ENCODE measurements at places on chromosomes 6 and 20.

- no peak for DNase-seq
These were observed 8.5 kb upstream of the SIRT5 start for GRCh38 chr6:13565921-13566320.

- DNase-seq: no peak
These were observed 16.4 kb downstream of the PRSS16 start for GRCh38 chr6:27263886-27264285.

GRCh38 chr6:16375843-16376242 is 137.5 kb downstream of the GMPR start:
- no peak for DNase-seq

DNA sequence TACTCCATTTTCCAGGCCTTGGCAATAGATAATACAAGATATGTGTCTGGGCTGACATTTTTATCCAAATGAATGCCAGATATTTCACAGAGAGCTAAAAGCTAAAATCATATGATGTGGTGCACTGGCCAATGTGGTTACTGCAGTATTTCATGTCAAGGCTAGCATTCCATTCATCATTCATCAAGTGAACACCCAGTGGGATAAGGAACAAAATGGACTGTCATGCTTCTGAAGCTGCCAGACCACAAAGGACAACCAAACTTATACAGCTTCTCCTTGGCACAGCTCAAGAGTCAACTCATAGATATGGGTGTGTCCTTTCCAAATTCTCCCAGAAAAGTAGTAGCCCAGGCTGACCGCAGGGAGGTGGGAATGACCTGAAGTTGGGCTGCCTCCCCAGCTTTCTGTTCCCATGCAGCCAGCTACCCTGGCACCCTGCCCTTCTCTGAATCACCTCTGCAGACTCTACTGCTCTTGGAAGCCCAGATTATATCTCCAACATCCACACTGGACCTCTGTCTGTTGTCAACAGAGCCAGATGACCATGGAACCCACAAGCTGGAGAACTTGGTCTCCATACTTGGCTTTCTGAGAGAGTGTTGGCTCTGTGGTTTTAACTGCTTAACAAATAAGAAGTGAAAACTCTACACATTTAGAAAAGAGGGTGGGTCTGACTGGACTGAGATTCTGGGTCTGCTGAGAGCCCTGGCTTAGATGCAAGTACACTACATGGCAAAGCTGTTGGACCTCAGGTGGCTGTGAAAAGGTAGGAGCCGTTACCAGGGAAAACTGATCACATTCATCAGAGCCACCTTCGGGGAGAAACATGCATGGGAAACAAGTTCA is 122.8 kb downstream of the ALDH8A1 start:
- no peak for DNase-seq

DNA sequence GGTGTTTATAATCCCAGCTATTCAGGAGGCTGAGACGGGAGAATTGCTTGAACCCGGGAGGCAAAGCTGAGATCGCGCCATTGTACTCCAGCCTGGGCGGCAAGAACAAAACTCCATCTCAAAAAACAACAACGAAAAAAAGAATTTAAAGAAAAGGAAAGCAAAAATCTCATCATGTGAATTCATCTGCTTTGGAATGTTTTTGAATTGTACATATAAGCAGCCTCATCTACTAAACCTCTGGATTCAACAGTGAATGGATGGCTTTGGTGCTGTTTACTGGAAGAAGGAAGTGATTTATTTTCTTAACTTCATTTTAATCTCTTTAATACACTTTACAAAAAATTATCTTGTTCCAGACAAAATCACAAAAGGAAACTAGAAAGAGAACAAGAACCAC is 51.8 kb upstream of the PNRC1 start:
- no peak for DNase-seq

GRCh38 chr6:4916954-4917561 is 86.8 kb downstream of the RPP40 start:
- DNase-seq: no peak

- no peak for DNase-seq
These were observed 109.8 kb upstream of the MAP7 start for GRCh38 chr6:136659991-136660499.

- DNase-seq: no peak
These were observed 65.4 kb upstream of the SLCO4A1 start for GRCh38 chr20:62576815-62577489.

All from stimulated activated CD4-positive, alpha-beta T cell treated with anti-CD3 and anti-CD28 coated beads, TNF-alpha, amount 100 ng/mL, for 48 hours (primary cell).